A549 treated with Hydrocortisone at 1 μM for 4 hours (cell line): ENCODE measurements at places on chromosomes 3 and 15. TPM values are rescaled to one million over a fixed set of nuclear protein-coding genes. Genes with fewer than 3 reads are reported as not detected.

Gene TTC23
- 9.0 to 14.4 TPM (median 11.5 TPM) in 5 replicates for total RNA-seq

Gene ROBO1
- 10.9 to 21.5 TPM (median 13.7 TPM) in 5 replicates for total RNA-seq

Gene PRSS50
- not detected in 5 replicates for total RNA-seq

Gene GUCA1C
- not detected in 5 replicates for total RNA-seq

Gene MEIS2
- total RNA-seq = 7.3 to 12.0 TPM (median 8.5 TPM) in 5 replicates

Gene NPAP1
- total RNA-seq = not detected in 5 replicates

Gene ZNF280D
- total RNA-seq = 12.6 to 16.1 TPM (median 15.2 TPM) in 5 replicates

Gene GCNT3
- 121 to 140 TPM (median 128 TPM) in 5 replicates for total RNA-seq

Gene DAZL
- not detected in 5 replicates for total RNA-seq

Gene TRIM42
- not detected in 5 replicates for total RNA-seq

Gene ALPK3
- total RNA-seq = 0.08 to 0.10 TPM (median 0.09 TPM) in 5 replicates

Gene ATG3
- 43.2 to 52.6 TPM (median 46.7 TPM) in 5 replicates for total RNA-seq

Gene FSTL1
- total RNA-seq = 42.8 to 79.0 TPM (median 67.5 TPM) in 5 replicates

Gene TMEM40
- total RNA-seq = 0.15 to 0.68 TPM (median 0.50 TPM) in 5 replicates

Gene EFCAB12
- total RNA-seq = 0.68 to 1.2 TPM (median 1.0 TPM) in 5 replicates

Gene CEMIP
- total RNA-seq = 1.0 to 1.6 TPM (median 1.2 TPM) in 5 replicates

Gene ZNF502
- 1.5 to 2.3 TPM (median 1.6 TPM) in 5 replicates for total RNA-seq

Gene WDR93
- 0.10 to 0.24 TPM (median 0.16 TPM) in 5 replicates for total RNA-seq

Gene THSD4
- total RNA-seq = 21.6 to 31.5 TPM (median 27.2 TPM) in 5 replicates

Gene B3GALNT1
- total RNA-seq = 0.10 to 0.27 TPM (median 0.23 TPM) in 5 replicates

Gene CKMT1A
- 1.7 to 2.8 TPM (median 2.7 TPM) in 5 replicates for total RNA-seq
